Stimulated activated CD4-positive, alpha-beta T cell treated with anti-CD3 and anti-CD28 coated beads, Interleukin-1b, Interleukin-23, amount 100 ng/mL, for 1 hour (primary cell): ENCODE measurements at places on chromosomes 4 and X.

GRCh38 chrX:152923599-152923998 lies 25.7 kb downstream of the ZNF185 start:
- no peak for DNase-seq

DNA sequence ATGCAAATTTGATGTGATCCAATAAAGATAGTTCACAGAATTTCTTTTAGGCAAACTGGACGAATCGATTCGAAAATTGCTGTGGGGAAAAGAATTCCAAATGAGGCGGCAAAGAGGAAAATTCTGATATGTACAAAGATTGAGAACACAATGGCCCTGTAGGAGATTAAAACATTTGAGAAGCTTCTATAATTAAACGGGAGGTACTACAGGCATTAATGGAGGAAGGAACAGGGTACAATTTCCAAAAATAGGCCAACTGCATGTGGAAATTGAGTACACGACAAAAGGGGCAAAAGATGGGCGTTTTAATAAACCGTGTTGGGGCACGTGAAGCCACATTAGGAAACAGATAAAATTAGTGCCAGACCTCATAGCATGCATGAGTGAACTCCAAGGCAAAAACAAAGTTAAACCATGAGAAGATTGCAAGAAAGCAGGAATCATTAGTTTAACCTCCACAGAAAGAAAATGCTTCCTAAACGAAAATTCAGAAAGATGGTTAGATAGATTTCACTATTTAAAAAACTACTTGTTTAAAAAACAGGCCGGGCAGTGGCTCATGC lies 68.4 kb downstream of the DHRSX start:
- no peak for DNase-seq

GRCh38 chrX:10286195-10286594 lies 129.4 kb downstream of the CLCN4 start:
- DNase-seq: no peak

- DNase-seq: no peak
Measured at GRCh38 chr4:136687118-136687517, 845.2 kb downstream of the PCDH18 start.

DNA sequence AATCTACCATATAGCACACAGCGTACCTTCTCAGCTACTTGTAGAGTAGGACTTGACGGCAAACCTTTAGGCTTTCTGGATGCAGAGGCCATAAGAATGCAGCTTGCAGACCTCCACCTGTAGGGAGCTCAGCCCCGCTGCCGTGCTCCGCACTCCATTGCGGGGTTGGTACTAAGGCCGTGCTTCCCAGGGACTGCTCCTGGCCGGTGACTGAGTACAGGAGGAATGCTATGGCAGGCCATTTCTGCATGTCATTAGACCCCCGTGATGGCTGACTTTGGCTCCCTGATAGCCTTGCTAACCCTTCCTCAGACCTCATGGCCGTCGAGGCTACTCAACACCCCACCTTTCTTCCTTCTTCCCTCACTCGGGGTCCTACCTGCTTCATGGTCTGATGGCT lies 26.4 kb downstream of the TIGD2 start:
- DNase-seq: no peak

DNA sequence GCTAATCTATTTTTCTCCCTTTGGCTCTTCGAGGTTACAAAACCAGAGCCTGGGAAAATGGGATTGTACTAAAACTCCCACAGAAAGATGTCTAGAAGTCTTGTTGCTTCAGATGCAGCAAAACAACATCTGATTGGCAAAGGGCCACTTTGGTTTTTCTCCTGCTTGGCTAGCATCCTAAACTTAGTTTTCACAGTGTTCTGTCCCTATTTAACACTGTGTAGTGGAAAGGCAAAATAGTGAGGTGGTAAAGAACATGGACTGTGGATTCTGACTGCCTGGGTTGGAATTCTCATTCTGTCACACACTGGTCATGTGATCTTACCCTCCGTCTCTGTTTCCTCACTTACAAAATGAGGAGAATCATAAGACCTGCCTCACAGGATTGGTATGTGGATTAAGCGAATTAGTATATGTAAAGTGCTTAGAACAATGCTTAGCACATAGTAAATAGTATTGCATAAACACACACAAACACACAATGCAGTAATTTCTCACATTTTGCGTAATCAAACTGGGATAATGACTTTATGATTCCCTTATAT lies 23.5 kb downstream of the TIGD2 start:
- DNase-seq: no peak

- no peak for DNase-seq
Measured at GRCh38 chrX:7085879-7086278, 61.6 kb upstream of the STS start.

- DNase-seq: no peak
Measured at GRCh38 chr4:2696423-2696822, 59.7 kb downstream of the TNIP2 start.

DNA sequence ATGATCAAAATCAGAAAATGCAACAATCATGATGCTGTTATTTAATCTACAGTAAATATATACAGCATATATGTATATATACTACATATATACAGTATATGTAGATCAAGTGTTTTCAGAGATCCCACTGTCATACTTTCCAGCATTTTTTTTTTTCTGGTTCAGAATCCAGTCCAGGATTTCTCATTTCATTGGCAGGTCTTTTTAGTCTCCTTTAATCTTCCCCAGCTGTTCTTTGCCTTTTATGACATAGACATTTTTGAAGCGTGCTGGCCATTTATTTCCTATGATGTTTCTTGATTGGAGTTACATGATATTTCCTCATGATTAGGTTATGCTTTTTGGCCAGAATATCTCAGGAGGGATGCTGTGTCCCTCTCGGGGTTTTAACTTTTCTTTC lies 92.0 kb upstream of the TLR2 start:
- DNase-seq: no peak

DNA sequence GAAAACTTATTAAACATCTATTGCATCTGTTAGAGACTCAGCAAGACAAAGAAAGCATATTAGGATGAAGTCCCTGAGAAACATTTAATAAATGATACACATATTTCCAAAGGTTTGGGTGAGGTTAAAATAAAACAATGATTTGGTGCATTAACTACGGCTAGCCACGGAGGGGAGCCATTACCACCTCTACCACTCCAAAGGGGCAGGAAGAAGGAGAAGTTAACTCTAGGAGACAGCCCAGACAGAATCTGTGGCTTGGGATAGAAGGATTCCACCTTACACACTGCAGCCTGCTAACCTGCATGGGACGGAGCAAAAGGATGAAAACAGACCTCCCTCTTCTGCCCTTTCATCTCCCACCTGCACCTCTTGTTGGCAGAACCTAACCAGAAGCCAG lies 189.1 kb upstream of the C1QTNF7 start:
- no peak for DNase-seq

- no peak for DNase-seq
Measured at GRCh38 chrX:150229030-150229429, 134.1 kb upstream of the MAMLD1 start.

GRCh38 chr4:176818531-176818930 lies 25.8 kb upstream of the VEGFC start:
- DNase-seq: no peak

DNA sequence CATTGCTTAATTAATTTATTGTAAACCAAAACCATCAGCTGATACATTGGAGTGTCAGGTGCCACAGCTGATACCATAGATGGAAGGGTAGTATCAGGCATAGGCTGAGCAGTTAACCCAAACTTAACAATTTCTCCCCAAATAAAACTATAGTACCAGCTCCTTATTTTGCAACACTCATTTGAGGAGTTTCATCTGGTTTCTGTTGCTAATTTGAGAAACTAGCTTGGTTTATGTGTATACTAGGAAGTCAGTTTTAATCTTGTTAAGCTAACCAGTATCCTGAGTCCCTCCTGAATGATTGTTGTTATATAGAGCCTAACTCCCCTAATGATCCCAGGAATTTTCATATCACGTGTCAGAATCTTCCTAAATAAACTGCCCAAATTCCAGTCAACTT lies 12.7 kb downstream of the DCAF16 start:
- DNase-seq: no peak

DNA sequence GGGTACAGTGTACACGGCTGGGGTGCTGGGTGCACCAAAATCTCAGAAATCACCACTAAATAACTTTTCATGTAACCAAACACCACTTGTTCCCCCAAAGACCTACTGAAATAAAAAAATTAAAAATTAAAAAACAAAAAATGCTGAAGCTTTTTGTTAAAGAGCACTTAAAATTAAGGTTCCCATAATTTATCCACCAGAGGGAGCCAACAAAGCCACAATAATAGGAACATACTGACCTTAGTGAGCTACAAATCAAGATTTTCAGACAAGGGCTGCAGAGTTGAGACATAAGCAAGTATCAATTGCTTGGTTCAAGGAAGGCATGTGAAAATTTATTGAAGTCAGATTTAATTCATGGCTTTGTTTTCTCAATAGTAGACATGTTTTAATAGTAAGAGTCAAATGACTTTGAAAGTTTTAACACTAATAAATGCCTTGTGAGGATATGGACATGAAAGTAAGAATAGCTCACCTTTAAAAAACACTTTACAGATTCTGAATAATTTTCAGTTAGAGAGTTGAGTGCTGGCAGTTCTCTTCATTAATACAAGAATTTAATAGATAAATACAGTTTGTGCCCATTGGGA lies 43.0 kb upstream of the SCOC start:
- DNase-seq: no peak

DNA sequence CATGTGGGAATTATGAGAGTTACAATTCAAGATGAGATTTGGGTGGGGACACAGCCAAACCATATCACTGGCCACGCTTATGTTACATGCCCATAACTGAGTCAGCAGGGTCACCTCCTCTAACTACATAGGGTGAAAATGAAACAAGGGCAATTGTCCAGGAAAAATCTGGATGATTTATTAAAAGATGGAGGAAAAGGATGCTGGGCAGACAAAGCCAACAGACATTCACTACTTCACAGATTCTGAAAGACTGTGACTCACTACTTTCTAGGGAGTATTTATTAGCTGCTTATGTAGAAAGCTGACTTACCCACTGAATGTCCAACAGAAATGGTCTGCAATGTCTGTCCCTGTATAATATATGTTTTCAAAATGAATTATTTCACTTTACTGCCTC lies 72.4 kb downstream of the APBB2 start:
- DNase-seq: no peak

- DNase-seq: no peak
Measured at GRCh38 chrX:80879916-80880315, 70.2 kb upstream of the BRWD3 start.

DNA sequence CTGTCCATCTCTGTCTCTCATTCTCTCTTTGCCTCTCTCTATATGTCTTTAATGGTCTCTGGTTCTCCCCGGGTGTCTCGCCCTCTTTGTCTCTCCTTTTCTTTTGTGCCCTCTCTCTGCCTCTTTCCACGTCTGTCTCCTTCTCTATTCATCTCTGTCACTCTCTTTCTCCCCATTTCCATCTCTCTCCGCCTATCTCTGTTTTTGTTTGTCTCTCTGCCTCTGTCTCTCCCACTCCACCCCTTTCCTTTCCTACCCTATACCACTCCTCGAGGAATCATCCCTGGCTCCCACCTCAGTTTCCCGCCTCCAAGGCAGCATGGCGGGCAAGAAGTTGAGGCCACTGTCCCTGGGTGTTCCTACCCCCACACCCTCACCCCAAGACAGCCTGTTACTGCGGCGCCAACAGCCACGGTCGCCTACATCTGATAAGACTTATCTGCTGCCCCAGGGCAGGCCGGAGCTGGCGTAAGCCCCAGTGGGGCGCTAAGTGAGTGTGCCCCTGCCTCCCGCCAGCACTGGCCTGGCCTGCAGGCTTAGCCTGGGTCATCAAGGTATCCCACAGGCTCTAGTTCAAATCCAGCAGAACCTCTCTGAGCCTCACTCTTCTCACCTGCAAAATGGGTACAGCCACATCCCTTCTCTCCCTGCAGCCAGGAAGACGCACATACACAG lies 713 bp upstream of the GATA1 start:
- DNase-seq: no peak
